IMR-90 (cell line): ENCODE measurements at places on chromosomes 13 and 19. TPM values are rescaled to one million over a fixed set of nuclear protein-coding genes. Genes with fewer than 3 reads are reported as not detected.

RFPL4AL1 gene
- total RNA-seq = not detected in 2 replicates

ZNF578 gene
- 2.8 and 4.1 TPM in 2 replicates for total RNA-seq

DNA sequence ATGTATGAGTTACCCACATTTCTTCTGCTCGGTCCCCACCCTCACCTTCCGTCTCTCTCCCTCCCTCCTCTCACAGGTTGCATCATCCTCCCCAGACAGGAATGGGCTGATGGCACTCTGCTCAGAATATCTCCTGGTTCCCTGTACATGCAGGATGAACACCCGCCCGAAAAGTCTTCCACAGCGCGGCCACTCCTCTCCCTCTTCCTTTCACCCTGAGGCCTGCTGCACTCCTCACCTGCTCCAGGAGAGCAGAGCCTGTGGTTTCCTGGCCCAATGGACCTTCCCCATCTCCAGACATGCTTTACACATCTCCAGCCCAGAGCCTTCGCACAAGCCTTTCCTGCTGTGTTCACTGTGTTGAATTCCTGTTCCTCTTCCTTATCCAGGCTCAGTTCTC is 40.9 kb downstream of the GSX1 start:
- DNase-seq = no peak

DNA sequence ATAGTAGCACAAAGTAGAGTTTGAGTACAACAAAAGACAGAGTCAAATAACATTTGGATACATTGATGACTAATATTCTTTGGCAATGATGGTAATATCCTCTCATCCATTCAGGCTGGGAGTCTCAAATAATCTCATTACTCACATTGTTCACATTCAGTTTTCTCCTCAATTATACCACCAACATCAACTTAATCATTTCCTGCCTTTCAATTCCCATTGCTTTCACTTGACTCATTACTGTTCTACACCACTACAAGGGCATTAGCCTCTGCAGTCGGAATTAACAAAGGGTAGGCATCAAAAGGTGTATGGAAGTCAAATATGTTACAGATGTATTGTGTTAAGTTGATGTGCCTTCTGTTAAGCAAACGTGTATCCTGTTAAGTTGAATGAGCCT is 518.4 kb upstream of the SLITRK1 start:
- peak; percentile 82 for DNase-seq

GRCh38 chr13:110820322-110820721 is 94.5 kb downstream of the ANKRD10 start:
- no peak for DNase-seq

GRCh38 chr13:93361703-93362102 is 135.1 kb downstream of the GPC6 start:
- peak; percentile 21 for DNase-seq

GRCh38 chr19:49340069-49340864 is 5.1 kb downstream of the CD37 start:
- no peak for DNase-seq

IL27RA gene
- 2.8 and 2.9 TPM in 2 replicates for total RNA-seq

DNA sequence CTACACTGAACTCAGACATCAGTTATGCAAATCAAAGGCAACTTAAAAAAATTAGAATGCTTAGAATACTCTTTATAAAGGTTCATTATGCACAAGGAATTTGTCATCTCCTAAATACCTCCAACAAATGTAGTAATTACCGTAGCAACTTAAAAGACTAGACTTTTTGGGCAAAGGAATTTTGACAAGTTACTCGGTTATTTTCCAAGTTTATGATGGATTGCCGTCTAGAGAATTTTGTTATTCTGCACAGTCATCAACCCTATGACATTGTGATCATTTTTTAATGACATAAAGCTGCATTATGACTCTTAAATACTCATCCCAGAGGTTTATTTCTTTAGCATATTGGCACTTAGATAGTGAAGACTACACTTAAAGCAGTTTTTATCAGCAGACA is 71.9 kb downstream of the TRPC4 start:
- DNase-seq = no peak

DNA sequence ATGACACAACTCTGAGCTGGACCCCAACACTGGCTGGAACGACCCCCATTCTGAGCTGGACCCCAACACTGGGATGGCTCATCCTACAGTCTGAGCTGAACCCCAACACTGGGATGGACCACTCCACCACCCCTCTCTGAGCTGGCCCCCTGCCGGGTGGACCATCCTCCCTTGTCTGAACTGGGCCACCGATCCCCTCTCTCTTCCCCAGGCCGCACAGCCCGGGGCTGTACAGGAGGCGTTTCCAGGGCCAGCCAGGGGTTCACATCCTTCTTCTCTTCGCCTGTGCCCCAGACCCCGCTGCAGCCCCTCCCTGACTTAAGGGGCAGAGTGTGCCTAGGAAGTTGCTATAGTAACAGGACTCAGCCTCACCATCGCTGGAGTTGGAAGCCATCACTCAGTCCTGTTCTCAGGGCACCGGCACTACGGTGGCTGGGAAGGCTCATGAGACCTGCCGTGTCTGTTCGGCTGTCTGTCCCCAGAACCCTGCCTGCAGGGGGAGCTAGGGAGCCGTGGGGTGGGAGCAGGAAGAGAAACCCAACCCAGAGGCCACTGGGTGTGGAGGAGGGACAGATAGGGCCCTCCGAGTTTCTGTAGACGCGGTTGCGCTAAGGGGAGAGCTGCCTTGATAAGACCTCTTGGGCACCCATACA is 3.7 kb downstream of the PRKACA start:
- no peak for DNase-seq
